GM12891 (cell line): ENCODE measurements at places on chromosomes 1 and 21.

- no peak for DNase-seq
Observed at GRCh38 chr1:93349231-93350135, 3.8 kb downstream of the DR1 start.

DNA sequence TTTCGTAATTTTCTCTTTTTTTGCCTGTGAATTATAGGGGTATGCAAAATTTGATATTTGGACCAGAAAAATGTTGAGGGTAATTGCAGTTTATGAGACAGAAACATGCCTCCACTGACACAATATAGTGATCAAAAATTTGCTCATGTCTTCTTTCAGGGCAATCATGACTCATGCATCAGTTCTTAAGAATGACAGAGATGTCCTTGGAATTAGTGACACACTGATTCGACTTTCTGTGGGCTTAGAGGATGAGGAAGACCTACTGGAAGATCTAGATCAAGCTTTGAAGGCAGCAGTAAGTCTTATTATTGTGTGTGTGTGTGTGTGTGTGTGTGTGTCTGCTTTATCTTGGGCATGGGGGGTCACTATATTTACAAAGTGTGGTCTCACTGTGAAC is 27.5 kb downstream of the CTH start:
- DNase-seq, result no peak

GRCh38 chr1:24912376-24913273 is 17.5 kb downstream of the RUNX3 start:
- DNase-seq, result no peak

GRCh38 chr1:63833363-63834119 is 59.7 kb downstream of the ROR1 start:
- no peak for DNase-seq

GRCh38 chr1:32761253-32761877 is 55.8 kb downstream of the YARS1 start:
- no peak for DNase-seq

DNA sequence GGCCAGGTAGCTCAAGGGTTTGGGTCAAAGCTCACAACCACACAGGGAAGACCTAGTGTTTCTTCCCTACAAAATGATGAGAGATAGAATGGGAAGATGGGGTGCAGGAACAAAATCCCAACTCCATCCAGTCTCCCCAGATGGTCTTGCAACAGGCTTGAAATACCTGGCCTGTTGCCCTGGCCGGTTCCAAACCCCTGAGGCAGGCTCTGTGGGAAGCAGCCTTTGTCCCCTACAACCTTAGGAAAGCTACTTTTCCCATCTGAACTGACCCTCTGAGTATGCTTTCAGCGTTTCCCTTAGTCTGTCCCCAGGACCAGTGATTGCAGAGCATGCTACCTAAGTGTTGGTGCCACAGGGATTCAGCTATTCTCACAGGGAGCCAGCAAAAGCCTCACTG is 104.0 kb downstream of the GDAP2 start:
- no peak for DNase-seq

DNA sequence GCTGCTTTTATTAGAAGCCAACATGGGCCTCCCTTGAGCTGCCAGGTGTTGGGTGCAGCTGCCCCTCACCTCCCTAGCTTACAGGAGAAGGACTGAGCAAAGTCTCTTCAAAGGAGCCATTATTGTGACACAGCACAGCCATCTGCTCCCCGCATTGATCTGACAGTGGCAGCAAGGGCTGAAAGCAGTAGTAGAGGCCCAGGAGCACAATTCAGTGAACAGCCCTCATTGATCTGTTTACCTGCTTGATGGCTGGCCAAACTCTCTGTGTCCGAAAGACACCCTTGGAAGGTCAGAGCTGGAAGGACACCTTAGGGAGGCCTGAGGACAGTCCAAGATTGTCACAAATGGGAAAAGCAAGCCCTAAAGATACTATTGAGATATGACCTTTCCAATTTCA is 14.5 kb downstream of the HMGB4 start:
- DNase-seq, result no peak

GRCh38 chr1:165641231-165641987 is 10.4 kb downstream of the MGST3 start:
- DNase-seq, result no peak

DNA sequence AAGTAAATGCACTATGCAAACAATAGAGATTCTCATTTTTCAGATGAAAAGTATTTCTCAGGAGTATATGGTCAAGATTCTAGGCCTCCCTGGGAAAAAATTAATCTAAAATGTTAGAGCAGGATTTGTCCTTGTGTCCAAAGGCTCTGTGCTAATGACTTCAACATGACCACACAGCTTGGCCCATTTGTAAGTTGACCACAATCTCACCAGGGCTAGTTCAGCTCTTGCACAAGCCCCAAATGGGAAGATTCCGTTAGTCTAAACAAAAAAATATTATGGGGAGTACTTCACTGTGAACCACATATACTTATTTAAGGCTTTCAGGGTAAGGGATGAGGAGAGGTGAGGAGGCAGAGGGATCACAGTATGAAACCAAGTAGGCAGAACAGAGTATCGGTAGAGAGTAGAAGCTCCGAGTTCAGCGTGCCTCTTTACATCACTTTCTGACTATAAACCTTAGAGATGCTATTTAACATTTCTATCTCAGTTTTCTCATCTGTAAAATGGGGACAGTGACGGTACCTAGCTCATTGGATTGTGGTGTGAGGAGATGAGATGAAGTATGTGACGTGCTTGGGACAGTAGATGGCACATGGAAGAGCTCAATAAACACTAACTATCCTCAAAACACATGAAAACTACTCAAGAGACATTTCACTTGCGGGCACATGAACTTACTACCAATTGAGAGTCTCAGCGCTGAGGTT is 37.8 kb upstream of the CTTNBP2NL start:
- no peak for DNase-seq

GRCh38 chr1:31614414-31615005 is 3.0 kb upstream of the HCRTR1 start:
- DNase-seq, result no peak

GRCh38 chr1:209307846-209308245 is 275.7 kb upstream of the CAMK1G start:
- no peak for DNase-seq

GRCh38 chr1:201538612-201539551 is at the start of gene NAV1:
NAV1 (plus strand) TSS chr1:201539127; CDS start chr1:201622885, 83,758 bp downstream.
- no peak for DNase-seq

GRCh38 chr1:164637461-164638375 is 78.7 kb downstream of the PBX1 start:
- DNase-seq, result no peak

DNA sequence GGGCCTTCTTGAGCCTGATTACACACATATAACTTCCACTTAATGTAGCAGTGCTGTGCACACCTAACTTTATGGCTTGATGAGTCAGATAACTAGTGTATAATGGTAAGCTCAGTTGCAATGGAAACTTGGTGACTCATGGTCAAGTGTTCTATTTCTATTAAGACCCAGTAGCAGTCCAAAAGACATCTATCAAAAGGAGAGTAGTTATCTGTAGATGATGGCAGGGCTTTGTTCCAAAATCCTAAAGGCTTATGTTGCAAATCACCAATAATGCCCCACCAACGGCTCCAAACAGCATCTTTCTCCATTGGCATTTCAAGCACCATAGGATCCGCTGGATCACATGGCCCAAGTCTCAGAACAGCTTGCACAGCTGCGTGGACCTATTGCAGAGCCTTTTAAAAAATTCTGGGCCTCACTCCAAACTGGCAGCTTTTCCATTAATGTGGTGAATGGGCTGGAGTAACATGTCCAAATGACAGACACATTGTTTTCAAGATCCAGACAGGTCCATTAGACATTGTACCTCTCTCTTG is 566.8 kb upstream of the USP24 start:
- no peak for DNase-seq

DNA sequence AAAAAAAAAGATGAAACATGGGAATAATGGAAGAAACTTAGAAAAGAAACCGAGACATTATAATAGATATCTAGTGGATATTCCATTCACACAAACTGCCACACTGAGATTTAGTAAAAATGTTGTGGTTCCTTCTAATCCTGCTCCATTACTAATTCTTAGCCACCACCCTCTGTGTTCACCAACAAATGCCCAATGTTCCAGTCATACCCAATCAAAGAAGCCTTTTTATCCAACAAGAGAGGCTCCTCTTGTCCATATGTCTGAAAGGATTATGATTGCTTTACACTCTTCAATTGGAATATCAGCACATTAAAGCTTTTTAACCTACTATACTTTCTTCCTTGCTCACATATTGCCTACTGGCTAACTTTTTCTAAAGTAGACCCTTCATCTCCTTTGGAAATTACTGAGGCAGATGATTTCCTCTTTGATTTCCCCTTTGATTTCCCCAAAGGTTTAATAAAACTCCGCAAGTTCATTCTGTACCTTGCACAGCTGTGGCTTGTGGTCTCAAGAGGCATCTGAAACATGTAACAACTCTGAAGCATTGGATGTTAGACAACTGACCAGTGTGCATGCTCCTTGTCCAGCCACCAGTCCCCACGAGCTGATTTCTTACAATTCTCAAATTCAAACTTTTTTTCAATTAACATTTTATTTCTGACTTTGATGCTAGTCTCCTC is 305.6 kb upstream of the LYPLAL1 start:
- DNase-seq, result no peak

- DNase-seq, result no peak
Observed at GRCh38 chr1:1171546-1172340, 1.9 kb upstream of the TTLL10 start.

DNA sequence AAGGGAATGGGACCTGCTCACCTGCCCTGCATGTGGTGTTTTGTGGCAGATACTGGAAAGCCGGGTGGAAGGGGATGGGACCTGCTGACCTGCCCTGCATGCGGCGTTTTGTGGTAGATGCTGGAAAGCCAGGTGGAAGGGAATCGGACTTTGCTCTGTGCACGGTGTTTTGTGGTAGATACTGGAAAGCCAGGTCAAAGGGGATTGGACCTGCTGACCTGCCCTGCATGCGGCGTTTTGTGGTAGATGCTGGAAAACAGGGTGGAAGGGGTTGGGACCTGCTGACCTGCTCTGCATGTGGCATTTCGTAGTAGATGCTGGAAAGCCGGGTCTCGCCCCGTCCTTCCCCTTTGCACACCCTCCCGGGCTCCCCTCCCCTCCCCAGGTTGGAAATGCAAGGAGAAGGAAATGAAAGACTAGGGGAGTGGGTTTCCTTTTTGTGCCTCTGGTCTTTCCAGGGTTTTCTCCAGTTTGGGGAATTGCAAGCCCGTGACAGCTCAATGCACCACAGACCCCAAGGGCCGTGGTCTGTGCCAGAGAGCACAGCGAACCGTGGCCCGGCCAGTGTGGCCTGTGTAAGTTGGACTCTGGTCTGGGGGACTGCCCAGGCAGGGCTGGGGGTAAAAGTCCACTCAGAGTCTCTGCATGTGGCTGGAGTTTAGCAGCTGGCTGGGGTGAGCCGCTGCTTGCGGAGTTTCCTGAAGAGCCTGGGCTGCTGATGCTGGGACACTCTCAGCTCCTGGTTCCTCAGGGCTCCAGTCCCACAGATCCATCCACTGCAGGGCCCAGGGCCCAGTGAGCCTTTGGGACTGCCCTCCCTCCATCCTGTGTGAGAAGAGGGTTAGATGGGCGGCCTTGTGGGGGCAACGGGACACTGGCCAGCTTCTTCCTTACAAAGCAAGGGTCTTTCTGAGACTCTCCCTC is 105.5 kb downstream of the CRYAA start:
- DNase-seq, result no peak
